HFFc6 (cell line): ENCODE measurements at places on chromosomes 12 and 14. TPM values are rescaled to one million over a fixed set of nuclear protein-coding genes. Genes with fewer than 3 reads are reported as not detected.

The CCDC177 gene
- total RNA-seq, result not detected in 2 replicates

The SPX gene
- not detected in 3 replicates for total RNA-seq

DNA sequence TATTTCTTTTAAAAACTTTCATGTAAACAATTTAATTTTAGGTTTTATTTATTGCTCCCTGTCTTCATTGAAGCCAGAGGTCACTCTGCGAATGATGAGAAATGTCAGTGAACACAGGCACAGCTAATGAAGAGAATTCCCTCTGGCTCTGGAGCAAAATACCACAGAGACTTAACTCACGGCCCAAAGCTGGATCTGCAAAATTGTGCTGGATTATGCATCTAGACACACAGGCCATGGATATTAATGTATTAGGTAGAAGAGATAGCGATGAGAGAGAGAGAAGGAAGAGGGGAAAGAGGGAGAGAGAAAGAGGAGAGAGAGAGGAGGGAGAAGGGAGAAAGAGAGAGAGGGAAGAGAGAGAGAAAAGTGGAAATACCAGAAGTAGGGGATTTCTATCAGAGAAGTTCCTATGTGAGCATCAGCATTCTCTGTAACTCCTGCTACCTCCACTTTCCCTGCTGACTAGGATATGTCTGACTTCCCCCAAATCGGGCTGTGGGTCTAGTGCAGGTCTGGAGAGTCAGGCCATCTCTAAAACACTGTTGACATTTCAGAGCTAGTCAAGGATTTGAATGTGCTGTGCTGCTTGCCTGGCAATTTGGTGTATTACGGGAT lies 3.7 kb downstream of the ARHGDIB start:
- DNase-seq, result no peak

DNA sequence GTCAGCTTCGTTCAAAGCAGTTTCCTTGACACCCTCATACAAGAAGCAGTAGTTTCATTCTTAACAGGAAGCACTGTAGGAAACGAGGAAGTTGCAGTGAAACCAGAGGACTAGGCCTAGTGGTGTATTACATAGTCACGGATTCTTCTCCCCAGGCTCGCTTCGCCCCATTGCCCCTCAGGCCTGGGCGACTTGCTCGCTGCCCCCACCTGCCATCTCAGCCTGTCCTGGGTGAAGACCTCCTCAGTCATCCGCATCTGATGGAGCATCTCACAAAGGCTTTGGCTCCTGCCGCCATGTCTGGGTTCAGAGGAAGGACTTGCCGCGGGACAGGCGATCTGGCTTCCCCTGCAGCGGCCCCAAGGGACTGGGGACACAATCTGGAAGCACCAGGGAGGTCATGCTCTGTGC lies 93.5 kb downstream of the LMNTD1 start:
- no peak for DNase-seq

GRCh38 chr14:97457575-97458085 lies 660.4 kb downstream of the VRK1 start:
- no peak for DNase-seq

GRCh38 chr14:105884808-105885281 lies 358.5 kb downstream of the TMEM121 start:
- DNase-seq, result no peak

DNA sequence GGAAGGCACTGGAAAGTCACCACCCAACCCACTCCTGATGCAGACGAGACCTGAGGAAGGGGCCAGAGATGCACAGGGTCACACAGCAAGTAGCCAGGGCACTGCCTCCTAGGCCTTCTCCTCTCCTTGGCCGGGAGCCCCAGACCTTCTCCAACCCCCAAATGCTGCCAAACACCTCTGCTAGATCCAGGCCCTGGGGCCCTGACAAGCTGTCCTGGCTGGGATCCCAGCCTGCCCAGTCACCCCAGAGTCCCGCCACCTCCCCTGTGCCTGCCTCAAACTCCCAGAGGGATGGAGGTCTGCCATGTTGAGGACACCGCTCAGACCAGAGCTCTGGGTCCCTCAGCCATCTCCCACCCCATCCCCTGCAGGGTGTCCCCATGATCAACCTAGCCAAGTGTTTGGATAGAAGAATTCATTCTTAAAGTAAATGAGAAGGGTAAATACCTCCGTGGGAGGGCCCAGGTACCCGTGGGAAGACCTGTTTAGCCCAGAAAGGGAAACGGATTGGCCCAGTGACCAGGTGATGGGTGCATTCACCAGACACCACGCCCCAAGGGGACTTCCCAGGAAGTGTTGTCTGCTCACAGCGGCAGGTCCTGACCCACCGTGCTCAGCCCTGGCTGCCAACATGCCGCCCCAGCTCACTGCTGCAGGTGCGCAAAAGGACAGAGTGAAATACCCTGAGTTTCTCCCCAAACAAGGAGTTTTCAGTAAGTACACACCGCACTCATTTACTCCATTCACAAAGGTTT lies 4.6 kb upstream of the DIO3 start:
- no peak for DNase-seq

GRCh38 chr14:68341411-68342212 lies 451.3 kb downstream of the ZFP36L1 start:
- no peak for DNase-seq

GRCh38 chr14:68694516-68695235 lies 98.2 kb downstream of the ZFP36L1 start:
- DNase-seq, result no peak
